ENCODE measurements at places on chromosomes 7 and 10. TPM values are rescaled to one million over a fixed set of nuclear protein-coding genes. Genes with fewer than 3 reads are reported as not detected.

GRCh38 chr10:48929413-48929990, 10.1 kb downstream of the LRRC18 start:
- DNase-seq = no peak

DNA sequence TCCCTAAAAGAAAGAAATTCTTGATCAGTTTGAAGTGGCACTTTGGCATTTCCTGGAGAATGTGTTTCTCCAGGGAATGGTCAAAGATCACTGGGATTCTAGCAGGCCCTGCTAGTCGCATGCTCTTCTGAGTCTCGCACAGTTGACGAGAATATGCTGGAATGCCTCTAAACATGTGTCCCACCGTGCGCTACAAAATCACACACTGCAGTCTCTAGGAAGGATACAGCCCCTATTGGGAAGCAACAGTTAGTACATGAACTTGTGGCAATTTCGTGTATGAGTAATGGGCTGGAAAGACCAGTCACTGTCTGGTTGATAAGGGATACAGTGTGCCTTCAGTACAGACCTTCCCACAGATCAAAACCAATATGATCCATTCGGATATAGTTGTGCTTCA, 257.9 kb downstream of the PRPF18 start:
- no peak for DNase-seq

DNA sequence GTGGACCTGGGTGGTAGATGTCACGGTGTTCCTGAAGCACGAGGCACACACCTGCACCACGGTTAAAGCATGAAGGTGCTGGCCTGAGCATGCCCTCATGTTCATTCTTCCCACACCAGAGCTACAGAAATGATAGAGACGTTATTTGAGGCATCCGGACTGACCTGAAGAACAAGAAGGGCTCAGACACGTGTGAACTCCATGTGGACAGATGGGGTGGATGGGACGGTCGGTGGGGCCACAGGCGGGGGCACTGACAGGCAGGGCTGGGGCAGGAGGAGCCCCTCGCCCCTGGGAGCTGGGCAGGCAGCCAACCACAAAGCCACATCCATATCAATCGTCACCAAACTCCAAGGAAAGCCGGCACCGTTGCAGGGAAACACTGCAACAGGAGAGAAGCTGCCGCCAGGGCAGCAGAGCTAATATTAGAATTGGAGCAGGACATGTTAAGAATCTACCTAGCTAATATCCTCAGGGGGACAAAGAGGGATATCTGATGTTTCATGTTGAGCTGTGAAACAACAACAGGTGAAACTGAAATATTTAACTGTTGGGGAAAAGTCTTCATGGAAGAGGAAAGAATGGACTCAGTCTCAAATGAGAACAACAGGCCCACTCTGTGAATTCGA, 37.8 kb upstream of the DIP2C start:
- DNase-seq = no peak

The UCN3 gene
- total RNA-seq = not detected

The CCDC71L gene
- total RNA-seq = 20.9 TPM

The BLNK gene
- 0.16 TPM for total RNA-seq
